NCI-H1436 treated with DMSO at 0.1 percent for 48 hours (cell line): ENCODE measurements at places on chromosomes 3 and 15.

GRCh38 chr3:148315756-148316155 is 381.9 kb upstream of the AGTR1 start:
- DNase-seq: no peak

DNA sequence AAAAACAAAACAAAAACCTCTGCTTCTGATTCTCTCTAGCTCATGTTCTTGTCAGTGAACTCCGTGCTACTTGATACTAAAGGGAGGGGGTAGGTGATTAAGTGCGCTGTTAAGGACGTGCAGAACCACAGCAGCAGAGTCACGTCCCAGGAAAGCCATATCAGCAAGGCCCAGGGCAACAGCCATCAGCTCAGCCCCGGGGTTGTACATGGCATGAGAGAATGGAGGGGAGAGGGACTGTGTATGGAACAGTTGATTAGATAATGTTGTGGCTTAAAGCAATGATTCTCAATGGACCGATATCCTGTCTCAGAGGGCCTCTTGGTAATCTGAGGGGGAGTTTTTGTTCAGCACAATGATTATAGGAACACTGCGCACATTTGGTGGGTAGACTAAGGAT is 27.6 kb downstream of the C2CD4A start:
- no peak for DNase-seq

DNA sequence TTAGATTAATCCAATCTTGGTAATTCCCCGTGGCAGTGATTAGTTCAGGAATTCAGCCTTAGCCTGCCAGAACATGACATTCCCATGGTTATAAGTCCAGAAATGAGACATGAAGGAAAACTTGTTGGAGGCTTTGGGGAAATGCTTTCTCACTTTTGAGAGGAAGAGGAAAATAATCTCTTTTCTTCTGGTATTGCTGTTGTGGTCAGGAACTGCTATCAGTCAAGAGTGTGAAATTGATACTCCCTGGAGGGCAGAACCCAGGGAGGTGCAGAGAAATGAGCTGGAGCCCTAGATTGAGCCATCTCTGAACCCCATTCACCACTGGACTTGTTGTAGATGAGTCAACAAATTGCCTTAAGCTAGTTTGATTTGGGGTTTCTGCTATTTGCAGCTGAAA is 38.6 kb upstream of the APH1B start:
- DNase-seq: no peak

DNA sequence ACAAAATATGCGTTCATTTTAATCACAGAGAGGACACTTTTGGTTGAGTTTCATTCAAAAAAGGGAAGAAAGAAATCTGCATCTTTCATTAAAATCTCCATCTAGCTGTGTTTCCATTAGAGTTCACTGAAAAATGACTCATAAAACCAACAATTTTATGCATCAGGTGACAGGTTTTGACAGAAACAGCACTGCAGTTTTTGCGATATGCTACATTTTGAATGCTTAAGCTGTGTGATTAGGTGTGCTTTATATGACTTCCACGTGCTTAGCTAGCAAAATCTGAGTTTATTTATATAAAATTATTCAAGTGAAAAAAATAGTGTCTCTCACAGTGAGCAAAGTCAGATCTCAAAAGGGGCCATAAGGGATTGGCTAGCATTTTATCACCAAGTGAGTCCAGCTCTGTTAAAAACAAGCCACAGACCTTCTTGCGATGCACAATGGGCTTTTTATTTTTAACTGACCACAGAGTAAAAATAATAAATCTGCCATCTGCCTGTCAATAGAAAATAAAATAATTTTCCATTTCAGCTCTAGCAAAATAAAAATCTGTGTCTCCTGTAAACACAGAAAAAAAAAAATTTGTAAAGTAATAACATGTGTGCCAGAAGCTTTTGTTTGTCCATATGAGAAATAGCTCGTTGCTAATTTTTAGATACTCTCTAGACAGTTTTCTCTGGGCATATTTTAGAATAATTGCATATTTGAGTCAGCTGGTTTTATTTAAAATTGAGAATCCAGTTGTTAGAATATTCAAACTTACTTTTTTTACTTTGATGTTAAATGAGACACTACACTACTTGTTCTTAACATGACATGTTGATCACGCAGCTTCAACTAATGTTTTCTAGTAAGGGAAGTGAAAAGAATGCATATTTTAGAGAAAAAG is 409.8 kb downstream of the ROBO2 start:
- DNase-seq: no peak

DNA sequence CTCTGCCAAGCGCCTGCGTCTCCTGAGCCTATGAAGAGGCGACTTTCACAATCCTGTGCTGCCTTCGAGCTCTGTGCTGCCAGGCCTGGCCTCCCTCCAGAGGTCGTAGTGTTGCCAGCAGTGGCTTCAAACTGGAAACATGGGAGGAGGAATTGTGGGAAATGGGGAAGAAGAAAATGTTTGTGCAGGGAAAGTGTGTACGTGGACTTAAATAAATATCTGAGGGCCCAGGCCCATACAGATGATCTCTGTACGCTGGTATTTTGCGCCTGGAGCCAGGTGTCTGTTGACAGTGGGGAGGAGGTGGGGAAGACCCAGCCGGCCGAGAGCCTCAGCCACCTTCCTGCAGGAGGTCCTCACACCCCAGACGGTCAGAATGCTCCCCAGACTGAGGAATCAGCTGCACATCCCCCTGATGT is 44.6 kb downstream of the ZBTB38 start:
- DNase-seq: no peak

GRCh38 chr3:190124067-190124466 is 3.4 kb upstream of the P3H2 start:
- DNase-seq: no peak

DNA sequence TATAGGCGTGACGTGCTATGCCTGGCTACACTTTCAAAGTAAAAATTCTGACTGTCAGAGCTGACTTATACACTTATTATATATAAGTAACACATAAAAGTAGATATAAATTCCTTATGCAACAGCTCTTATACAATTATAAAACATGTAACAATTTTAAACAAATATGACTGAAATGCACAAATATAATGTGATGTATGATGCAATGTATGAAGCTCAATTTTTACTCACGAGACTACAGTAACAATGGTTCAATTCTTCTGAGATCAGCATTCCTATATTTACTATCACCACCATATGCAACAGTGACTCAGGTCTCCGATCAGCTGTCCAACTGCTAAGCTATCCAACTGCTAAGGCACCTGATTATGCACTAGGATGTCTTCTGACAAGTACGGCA is 8.2 kb downstream of the BNIP2 start:
- no peak for DNase-seq

- no peak for DNase-seq
Observed at GRCh38 chr15:38085931-38086568, 151.6 kb downstream of the TMCO5A start.

GRCh38 chr3:111998636-111999483 is at the start of gene TAGLN3:
Gene TAGLN3 (plus strand): TSS chr3:111998922. CDS start chr3:111999423, 501 bp downstream.
- DNase-seq: peak; percentile 70

GRCh38 chr3:40996382-40996781 is 202.9 kb upstream of the CTNNB1 start:
- DNase-seq: no peak

DNA sequence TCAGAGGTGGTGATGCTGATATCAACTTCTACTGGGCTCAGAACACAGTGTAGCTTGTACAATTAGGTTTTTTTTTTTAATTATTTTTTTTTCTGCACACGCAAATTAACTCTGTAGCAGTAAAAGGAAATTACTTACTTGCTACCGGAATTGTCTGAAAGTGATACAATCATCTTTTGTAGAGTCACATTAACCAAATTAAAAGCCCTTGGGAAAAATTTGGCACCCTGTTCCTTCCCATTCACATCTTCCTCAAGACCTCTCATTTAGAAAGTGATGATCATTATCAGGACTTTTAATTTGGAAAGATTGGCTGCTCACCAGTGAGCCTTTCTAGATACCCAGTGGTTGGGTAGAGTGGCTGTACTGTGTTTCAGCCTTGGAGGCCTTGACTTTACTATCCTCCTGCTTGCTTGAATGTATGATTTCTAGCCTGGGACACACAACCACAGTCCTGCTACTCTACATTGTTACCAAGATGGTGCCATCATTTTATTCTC is 158.3 kb downstream of the ECT2 start:
- peak; percentile 19 for DNase-seq

DNA sequence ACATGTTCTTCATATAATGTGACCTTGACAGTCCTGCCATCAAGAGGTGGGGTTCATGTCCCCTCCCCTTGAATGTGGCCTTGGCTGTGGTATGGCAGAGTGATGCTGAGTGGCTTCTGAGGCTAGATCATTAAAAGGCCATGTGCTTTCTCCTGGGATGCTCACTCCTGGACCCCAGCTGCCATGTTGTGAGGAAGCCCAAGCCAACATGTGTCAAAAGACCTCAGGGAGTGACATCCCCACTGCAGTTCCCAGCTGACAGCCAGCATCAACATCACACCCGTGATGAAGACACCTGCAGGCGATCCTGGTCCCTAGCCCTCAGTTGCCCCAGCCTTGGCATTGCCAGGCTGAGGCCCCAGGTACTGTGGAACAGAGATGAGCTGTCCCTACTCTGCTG is 36.6 kb downstream of the EBLN2 start:
- no peak for DNase-seq

DNA sequence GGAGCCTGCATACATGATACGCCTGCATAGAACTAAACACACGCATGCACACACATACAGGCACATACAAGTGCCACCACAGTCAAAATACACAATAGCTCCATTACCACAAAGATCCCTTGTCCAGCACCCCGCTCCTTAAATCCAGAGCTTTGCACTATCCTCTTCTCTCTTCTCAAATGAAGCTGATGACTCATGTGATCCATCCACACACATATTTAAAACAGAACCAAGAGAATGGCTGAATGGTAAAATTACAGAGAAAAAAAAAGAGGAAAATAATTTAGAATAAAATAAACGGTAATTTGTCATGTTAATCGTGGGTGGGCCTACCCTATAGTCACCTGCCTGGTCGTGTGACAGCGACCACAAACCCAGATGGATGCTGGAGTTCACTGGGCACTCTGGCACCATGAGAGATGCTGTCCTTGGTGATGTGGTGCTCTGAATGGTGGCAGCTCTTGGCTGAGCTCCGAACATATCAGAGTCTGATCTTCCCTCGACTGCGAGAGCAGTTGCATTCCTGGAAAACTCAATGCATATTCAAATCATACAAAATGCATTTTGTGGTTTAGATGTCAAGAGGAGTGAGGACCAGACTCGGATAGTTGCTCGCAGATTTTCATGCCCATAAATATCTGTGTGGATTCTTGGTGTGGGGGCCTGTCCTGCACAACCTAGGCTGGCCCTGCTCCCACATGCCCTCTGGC is 8.9 kb downstream of the IQSEC1 start:
- DNase-seq: no peak

GRCh38 chr3:13140596-13140995 is 67.4 kb upstream of the IQSEC1 start:
- DNase-seq: no peak

DNA sequence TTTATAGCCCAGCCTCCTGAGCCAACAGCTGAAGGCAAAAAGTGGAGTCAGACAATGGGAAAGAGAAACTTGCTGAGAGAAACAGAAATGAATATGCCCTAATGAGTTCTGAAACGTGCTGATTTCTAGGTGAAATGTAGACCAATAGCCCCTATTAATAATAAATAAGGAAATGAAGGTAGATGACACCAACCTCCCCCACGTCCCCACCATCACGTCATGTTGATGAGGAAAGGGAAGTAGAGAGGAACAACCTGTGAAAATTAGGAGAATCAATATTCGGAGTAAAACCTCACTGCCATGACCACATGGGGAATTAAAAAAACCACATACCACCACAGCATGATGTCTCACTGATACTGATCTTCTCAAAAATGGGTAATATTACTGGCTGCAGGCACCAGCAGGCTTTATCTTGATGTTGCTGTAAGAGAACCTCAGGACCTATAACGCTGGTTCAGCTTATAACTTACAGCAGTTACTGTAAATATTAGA is 64.0 kb downstream of the KAT2B start:
- DNase-seq: no peak
